ENCODE measurements at places on chromosomes 16 and 17.

DNA sequence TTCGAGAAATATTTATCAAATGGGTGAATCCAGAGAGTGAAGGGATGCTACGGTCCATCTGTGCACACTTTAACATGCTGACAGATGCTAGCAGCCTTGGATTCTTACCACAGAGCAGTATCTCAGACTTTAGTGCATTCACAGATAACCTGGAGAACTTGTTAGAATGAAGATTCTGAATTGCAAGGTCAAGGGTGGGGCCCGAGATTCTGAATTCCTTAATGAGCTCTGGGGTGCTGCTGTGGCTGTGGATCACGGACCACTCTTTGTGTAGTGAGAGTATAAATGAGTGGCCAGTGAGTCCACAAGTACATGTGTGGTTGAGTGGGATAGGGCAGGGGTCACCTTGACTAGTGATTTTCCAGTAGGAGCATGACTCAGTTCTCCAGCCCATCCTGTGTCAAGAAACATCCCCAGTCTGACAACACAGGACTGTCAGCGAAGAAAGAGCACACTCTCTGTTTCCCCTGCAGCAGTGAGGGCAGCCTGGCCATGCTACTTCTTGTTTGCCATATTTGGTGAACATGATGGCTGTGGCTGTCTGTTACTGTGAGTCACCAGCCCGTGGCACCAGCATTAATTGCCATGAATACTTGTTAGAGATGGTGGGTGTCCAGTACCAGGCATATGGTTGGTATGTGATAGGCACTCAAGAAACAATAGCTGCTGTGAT is 13.0 kb upstream of the SALL1 start:
- no peak for DNase-seq

DNA sequence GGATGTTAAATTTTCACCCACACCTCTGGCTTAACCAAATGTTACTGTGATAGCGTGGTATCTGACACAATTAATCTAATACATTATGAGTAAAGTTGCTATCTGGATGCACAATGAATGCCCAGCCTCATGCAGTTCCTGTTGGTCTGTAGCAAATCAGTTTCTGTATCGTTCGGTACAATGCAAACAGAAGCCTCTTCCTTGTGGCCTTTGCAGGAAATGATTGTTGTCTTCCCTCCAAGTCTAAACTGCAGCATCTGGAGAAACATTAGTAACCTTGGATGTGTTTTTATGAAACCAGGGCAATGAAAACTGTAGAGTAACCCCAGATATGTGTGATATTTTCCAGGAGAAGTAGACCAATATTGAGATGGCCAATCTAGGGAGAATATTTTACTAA is 46.8 kb downstream of the CYB561 start:
- DNase-seq = no peak

GRCh38 chr16:20846551-20846950 is 40.2 kb downstream of the REXO5 start:
- DNase-seq = no peak

- peak; percentile 23 for DNase-seq
Measured at GRCh38 chr17:78923660-78924453, 1.3 kb downstream of the TIMP2 start.

DNA sequence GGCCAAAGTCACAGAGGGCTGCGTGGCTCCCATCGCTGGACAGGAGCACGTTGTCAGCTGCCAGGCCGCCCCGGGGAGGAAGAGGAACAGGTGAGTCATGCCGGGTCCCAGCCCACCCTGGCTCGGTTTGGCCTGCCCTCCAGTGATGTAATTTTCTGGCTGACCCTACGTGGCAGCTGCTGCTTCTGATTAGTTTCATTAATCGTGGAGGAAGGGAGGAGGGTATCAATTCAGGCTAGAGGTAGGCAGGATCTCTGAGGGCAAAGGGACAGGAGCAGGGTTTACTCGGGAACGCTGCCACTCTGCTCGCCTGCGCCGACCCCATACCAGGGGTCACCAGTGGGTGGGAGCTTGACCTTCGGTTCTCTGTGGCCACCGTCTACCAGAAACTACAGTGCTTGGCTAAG is 11.7 kb upstream of the SPATA32 start:
- DNase-seq = no peak

GRCh38 chr17:31532081-31532480 is 140.6 kb downstream of the RAB11FIP4 start:
- DNase-seq = no peak

- DNase-seq = peak; percentile 6
Measured at GRCh38 chr16:17578981-17579874, 108.5 kb upstream of the XYLT1 start.

DNA sequence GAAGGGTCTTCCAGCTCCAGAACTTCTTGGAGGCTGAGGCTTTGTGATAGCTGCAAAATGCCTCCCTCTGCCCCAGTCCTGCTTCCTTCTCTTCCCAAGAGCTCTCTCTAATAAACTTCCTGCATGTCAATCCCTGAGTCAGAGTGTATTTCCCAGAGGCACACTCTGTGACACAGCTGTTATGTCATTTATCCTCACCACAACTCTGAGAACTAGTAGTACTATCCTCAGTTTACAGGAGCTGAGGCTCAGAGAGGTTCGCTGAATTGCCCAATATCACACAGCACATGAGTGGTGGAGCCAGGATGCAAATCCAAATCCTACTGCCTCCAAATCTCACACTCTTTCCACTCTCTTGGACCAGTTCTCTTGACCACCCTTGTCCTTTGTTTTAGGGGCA is 20.0 kb downstream of the UNC45B start:
- no peak for DNase-seq

GRCh38 chr16:81397879-81398520 is 46.6 kb upstream of the CMIP start:
- DNase-seq = no peak

- peak; percentile 66 for DNase-seq
Measured at GRCh38 chr17:3963237-3964201, 718 bp downstream of the ATP2A3 start.

- no peak for DNase-seq
Measured at GRCh38 chr17:72587156-72587555, 466.3 kb downstream of the SOX9 start.

DNA sequence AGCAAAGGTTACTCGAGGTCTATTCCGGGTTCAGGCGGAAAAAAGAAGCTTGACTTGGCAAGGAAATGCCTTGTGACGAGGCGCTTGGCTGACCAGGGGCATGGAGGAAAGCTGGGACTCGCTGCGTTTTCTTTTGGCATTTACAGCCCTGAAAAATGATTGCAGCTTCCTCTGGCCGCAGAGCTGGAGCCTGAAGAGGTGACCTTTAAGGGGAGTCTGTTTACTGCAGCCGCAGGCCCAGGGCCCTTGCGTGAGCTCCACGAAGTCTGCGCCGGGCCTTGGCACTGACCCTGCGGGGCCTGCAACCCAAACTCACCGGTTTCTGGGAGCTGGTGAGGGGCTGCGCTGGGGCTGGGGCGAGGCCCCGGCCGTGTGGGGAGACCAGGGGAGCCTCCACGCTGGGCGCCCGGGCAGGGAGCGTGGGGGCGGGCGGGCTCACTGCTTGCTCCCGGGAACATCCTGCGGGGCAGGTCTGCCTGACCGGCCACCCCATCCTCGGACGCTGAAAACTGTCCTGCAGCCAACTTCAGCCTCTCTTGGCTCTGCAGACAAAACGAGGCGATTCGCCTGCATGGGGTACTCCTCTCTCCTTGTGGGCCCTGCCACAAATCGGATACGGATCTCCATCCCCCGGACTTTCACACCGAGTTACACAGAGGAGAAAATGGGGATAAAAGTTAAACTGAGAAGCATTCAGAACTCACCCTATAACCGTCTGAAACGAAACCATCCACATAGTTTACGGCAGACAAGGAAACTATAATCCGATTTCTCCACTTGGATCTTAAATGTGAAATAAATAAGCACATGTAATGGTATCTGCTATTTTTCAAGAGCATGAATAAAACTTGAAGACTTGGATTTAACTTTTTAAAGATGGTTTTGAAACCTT is 206.3 kb upstream of the FOXF1 start:
- DNase-seq = no peak

DNA sequence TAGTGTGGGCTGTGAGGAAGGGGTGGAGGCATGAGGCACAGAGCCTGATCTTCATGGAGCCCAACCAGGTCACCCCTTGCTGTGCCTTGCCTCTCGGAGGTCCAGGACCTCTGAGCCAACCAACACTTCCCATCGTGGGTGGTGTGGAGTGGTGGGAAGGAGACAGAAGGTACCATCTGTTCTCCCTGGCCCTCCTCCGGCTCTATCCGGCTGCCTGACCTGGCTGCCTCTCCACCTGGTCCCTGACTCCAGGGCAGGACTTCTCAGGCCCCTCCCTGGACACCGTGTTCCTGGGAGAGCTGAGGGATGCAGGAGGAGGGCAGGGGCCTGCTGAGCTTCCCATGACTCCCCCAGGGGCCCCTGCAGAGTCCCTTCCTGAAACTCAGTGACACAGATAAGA is 3.9 kb downstream of the PDK2 start:
- no peak for DNase-seq

DNA sequence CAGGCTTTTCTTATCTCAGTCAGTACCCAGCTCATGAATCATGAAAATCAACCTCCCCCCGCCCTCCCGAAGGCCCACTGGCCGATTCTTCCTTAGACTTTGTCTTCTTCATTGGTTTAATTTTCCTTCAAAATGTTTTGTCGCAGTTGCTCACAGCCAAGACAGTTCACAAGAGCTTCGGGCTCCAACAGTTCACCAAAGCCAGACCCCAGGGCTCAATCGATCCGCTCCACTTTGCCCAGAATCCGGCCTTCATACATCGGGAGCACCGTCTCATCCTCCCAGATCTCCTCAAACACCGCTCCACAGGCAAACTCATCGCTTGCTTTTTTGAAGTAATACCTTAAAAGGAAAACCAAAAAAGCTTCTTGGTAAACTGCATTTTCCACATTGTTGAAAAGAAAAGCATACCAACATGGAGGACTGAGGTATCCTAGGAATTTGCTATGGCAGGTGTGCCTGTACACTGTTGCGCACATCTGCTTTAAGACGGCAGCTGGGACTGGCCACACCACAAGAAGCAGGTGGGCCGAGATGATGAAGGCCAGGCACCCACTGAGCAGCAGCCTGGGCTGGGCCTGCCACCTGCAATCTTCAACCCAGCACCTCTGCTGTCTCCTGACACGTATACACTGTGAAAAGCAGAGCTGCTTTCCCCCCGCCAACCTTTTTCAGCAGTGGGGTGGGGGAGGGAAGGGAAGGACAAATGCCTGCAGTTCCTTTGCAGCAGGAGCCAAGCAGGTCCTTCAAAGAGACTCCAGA is 31.5 kb downstream of the AXIN2 start:
- DNase-seq = no peak

- DNase-seq = no peak
Measured at GRCh38 chr16:77789085-77790008, 983 bp downstream of the VAT1L start.

DNA sequence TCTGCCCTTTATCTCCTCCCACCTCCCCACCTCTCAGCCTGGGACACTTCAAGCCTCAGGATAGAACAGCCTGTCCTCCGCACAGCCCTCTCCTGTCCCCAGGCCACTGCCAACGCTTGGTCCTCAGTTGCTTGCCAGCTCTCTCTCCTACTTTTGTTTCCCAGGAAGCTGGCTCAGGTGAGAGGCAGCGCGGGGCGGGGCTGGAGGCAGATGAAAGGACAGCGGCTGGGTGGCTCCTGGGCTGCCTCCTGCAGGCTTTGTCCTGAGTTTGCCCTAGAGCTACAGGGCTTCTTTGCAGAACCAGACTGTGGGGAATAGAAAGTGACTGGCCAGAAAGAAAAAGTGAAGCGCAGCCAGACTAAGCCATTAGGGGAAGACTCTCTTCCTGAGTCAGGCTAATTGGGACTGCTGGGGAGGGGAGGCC is 48.2 kb upstream of the CDC42EP4 start:
- no peak for DNase-seq

- no peak for DNase-seq
Measured at GRCh38 chr16:85731179-85731578, 19.7 kb downstream of the C16orf74 start.

DNA sequence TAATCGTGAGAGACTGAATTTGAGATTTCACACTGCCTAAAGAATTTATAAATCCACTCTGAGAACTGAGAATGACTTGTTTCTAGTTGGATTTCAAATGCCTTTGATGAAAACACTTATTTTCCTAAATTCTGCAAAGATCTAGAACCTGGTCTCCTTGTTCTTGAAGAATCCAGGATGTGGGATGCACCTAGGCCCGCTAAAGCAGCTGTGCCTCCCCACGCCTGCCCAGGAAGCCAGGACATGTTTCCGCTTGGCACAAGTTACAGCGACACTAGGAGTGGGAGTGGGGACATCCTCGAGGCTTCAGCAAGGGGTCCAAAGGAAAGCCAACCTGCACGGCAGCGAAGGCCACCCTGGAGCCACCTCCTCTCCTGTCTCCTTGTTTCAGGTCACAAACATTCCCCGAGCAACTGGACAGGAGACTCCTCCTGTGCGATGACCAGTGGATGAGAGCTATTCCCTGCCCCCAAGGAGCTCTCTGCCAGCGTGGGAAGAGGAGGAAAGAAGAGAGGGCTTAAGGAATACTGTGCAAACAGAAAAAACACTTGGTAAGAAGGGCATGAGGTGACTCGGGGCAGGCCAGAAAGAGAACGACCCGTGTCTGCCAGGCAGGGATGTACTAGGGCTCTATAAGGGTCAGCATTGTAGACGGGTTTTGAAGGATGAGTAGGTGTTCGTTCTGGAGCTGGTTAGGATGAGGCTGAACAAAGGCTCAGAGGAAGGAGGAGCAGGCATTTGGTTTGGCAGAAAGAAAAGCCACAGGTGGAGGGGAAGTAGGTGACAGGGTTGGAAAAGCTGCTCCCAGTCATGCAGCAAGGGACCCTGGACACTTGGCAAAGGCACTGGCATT is 11.1 kb downstream of the VAC14 start:
- DNase-seq = no peak

- DNase-seq = no peak
Measured at GRCh38 chr17:59165933-59166342, 10.4 kb downstream of the PRR11 start.

DNA sequence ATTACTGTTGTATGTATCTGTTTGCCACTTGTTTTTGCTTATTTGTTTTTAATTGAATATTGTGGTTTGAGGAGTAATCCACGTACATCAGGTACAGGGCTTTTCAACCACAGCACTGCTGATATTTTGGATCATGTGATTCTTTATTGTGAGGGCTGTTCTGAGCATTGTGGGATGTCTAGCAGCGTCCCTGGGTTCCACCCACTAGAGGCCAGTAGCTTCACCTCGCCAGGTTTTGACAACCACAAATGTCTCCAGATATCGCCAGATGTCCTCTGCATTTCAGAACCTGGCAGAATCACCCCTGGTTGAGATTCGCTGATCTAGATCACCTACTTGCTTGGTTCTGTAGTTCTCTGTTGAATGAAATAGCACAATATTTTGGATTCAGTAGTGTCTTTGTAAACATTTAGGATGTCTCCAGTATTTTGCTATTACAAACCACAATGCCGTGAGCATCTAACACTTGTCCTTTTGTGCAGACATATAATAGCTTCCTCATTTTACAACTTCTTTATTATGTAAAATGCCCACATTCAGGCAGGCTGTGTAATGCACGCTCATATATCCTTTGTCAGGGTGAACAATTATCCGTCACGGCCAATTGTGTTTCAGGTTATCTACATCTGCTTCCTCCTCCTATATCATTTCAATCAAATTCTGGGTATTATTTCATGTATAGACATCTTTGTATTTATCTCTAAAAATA is 380.3 kb downstream of the SNX29 start:
- no peak for DNase-seq

Measured in T-helper 22 cell (primary cell).